ENCODE measurements at places on chromosomes 6 and 20.
A peak's percentile ranks its signal among the peaks of the same experiment; 100 is the strongest.

DNA sequence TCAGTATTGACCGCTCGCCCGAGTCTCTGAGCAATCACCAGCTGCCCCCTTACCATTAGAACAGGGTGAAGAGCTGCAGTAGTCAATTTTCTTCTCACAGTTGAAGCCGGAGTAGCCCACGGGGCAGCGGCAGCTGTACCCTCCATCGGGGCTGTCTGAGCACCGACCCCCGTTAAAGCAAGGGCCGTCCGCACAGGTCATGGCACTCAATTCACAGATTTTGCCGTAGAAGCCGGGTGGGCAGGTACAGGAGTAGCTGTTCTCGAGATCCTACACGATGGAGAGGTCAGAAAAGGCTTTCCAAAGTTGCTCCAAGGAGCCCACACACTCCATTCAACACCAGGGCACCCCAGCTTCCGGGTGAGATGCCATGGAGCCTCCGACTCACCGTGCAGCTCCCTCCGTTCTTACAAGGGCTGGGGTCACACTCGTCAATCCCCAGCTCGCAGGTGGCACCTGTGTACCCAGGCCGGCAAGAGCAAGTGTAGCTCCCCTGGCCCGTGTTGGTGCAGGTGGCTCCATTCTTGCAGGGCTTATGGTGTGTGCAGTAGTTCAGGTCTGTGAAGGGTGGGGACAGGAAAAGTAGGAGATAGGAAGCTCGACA lies 5.9 kb downstream of the DLL1 start:
- no peak for DNase-seq

- DNase-seq: no peak
Measured at GRCh38 chr6:101011186-101011585, 130.1 kb upstream of the ASCC3 start.

- no peak for DNase-seq
Measured at GRCh38 chr6:91435630-91436029, 848.8 kb upstream of the MAP3K7 start.

GRCh38 chr6:16802071-16802470 lies 40.8 kb upstream of the ATXN1 start:
- peak; percentile 40 for DNase-seq

GRCh38 chr20:25018841-25019240 lies 26.3 kb upstream of the APMAP start:
- DNase-seq: peak; percentile 4

GRCh38 chr6:32883789-32884188 lies 29.8 kb downstream of the PSMB9 start:
- DNase-seq: no peak

- DNase-seq: no peak
Measured at GRCh38 chr6:106187424-106187982, 101.4 kb downstream of the PRDM1 start.

DNA sequence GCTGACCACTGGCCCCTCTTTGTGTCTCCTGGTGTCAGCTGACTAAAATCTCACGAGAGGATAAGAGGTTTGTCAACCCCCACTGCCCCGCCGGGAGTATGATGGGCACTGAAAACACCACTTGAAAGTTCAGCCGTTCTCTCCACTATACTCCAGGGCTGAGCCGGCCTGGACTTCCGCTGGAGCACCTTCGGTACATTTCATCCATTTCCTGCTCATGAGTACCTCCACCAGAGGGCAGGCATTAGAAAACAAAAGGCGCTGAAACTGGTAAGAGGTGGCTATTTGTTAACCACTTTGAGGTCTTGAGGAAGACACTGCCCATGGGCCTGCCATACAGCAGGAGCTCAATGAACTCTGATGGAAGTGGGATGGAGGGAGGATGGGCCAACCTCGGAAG lies 17.9 kb upstream of the ANKRD60 start:
- DNase-seq: no peak

DNA sequence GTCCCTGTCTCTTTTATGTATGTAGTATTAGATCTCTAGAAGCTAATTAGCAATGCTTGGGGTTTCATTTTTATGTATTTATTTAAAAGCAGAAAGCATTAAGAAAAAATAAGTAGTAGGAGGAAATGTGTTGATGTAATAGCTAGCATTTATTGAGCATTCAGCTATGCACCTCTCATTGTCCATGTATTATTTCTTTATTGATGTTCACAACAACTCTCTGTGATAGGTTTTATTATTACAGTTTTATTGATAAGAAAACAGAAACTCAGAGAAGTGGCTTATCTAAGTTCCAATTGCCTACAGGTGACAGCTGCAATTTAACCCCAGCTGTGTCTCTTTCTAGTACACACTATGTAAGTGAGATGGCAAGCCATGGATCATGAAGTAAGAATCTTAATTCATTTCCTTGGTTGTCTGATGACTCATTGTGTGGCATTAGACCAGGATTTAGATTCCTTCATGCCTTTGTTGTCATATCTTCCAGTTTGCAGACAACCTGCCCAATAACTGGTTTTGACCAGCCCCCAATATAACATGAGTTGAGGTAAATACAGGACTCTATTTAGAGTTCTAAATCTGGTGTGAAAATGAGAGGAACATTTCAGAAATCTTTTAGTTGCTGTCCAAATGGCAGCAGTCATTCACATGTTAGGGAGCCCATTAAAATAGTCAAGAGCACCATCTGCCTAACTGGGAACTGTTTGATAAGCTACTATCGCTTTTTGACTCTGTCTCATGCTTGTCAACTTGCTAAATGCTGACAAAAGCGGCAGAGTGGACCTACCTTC lies 170.8 kb upstream of the PHACTR1 start:
- no peak for DNase-seq

GRCh38 chr6:101730954-101731353 lies 337.4 kb downstream of the GRIK2 start:
- DNase-seq: no peak

GRCh38 chr6:3869632-3870527 lies 20.7 kb downstream of the FAM50B start:
- no peak for DNase-seq

DNA sequence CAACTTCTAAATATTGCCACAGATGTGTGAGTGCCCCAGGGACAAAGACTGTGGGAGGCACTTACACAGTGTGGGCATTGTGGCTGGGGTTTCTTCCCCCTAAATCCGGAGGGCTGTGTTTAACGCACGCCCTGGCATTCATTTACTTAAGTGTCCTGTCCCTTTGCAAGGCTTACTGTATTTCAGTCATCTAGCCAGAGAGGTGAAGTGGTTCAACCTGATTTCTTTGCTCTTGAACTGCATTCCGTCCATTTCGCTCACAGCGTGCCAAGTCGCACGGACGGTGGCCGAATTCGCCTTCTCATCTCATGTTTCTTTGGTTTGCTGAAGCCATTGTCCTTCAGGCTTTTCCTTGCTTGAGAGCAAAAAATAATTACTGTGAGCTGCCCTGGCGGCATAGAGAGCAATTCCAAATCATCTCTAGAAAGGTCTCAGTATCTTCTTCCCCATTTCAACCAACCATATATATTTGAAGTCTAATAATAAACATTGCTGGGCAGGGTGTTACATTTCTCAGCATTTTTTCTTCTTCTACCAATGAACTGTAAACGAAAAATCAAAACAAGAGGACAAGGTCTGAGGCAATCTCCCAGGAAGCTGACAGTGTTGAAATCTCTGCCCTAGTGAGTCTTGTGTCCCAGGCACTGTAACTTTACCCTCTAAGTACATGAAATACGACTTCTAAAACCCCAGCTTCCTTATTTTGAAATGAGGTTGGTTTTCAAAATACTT lies 16.9 kb downstream of the SYTL3 start:
- no peak for DNase-seq

GRCh38 chr6:30149858-30150550 lies 11.0 kb downstream of the TRIM10 start:
- no peak for DNase-seq

DNA sequence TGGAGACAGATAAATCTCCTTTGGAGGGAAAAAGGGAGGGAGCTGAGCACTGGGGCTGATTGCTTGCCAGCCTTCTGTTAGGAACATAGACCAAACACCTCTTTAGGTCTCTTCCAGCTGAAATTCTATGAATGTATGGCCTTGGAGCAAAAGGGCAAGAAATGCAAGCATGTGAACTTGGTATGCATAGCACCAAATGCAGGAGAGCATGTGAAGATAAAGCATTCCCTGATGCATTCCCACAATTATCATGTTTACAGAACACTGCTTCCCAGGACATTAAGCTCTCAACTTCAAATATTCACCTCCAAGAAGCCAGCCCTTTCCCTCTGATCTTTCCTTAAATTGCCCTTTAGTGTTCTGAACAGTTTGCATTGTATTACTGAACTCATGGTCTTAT lies 15.6 kb downstream of the RIPOR2 start:
- no peak for DNase-seq

- peak; percentile 75 for DNase-seq
Measured at GRCh38 chr6:157873735-157874344, 50.8 kb downstream of the SNX9 start.

GRCh38 chr20:48828734-48829460 lies 1.1 kb upstream of the PREX1 start:
- DNase-seq: no peak

DNA sequence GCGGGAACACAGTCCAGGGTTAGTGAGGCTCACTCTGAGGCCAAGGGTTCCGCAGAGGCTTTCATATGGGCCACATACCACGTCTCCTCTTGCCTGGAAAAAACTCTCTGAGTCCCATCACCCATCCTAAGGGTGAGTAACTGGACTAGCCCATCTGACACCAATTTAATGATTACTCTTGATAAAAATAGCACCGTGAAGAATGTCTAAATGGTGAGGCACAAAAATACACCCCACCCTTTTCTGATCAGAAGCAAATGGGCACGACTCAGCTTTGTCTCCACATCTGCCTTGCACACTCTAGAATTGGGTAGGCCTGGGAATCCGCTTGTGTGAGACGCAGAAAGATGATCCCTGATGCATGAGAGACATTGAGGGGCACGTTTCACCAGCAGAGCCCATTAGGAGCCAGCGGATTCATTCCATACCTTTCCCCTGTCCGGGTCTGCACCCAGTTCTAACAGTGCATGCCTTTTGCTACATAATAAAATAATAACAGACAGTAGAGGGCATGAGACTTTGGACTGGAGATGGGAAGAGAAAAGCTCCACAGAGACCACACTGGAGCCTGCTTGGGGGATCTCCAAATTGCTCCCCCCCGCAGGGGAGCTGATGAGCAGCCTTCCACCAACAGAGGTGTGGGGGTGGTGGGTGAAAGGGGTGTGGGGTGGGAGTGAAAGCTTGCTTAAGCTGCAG lies 110.0 kb upstream of the KCNK16 start:
- DNase-seq: no peak

DNA sequence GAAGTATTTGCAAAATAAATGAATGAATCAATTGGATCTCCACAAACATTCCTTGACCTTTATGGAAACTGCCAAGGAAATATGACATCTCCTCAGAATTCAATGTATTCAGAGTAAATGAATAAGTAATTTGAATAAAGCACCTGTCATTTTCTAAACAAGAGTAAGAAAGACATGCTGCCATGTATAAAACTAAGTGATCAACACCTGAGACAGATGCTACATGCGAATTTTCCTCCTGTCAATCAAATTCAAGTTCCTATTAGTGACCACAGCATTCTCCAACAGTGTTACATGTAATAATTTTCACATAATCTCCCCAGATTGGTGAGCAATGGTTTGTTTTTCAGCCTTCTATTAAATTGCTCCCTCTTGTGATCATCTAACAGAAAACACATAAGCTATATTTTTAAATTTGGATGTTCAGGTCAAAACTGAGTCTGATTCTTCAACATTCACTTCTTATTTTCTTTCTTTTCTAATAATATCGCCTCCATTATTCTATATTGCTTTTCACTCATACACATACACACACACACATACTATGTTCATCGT lies 163.2 kb upstream of the RNF217 start:
- no peak for DNase-seq

- DNase-seq: no peak
Measured at GRCh38 chr20:64238851-64239387, 16.6 kb upstream of the PCMTD2 start.

- DNase-seq: no peak
Measured at GRCh38 chr6:156846845-156847599, 69.8 kb downstream of the ARID1B start.

- no peak for DNase-seq
Measured at GRCh38 chr20:54633374-54634355, 158.3 kb downstream of the DOK5 start.

GRCh38 chr20:13261460-13262301 lies 40.6 kb downstream of the ISM1 start:
- DNase-seq: peak; percentile 51

DNA sequence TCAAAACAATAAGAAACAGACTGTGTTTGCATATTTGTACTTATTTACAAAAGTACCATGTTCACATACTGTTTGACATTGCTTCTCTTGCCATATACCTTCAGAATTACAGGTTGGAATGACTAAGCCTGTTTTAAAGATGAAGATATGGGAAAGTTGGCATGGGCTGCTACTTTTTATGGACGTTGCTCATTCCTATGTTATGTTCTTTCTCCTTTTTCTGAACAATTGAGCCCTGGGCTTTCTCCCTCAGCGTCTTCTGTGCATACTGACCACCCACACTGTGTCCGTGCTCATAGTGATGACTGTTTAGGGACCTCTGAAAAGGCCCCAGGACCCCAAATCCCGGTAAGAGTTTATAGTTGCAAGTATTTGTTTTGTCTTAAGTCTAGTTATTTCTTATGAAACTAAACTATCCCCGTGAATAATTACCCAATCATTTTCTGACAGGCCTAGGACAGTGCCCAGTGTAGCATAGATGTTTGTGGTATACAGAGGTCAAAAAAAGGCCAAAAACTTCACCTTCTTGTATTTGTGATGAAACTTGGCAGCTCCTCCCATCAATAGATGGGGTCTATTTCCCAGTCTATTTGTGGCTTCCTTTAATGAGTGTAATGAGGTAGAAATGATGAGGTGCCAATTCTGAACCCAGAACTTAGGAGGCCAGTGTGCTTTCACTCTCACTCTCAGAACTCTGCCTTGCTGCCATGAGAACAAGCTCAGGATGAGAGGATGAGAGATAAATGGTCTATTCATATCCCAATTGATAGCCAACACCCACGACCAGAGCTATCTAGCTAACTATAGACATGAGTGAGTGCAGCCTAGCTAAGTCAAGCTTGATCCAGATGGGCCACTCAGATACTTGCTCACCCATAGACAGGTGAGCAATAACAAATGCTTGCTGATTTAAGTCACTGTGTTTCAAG lies 40.9 kb downstream of the GSTA4 start:
- DNase-seq: no peak

DNA sequence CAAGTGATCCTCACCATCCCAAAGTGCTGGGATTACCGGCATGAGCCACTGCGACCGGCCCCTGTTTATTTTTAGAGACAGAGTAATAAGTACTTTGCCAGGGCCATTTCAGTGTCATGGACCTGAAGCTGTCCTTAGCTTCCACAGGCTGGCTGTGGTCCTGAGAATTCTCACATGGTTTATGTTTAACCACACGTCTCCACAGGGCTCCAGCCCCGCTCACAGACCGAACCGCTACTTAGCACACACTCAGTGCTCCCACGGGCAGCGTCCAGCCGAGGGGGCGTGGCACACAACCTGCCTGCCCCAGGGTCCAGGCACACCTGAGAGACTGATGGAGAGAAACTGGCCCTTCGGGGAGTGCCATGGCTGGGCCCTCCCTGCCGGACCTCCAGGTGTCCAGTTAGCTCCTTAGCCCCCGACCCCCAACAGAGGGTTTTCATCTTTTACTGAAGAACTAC lies 11.7 kb downstream of the ACSS1 start:
- peak; percentile 43 for DNase-seq

GRCh38 chr6:46504242-46504641 lies 13.0 kb upstream of the RCAN2 start:
- DNase-seq: no peak

GRCh38 chr6:132063738-132064137 lies 112.6 kb upstream of the CCN2 start:
- DNase-seq: no peak

GRCh38 chr6:26302941-26303559 lies 61.9 kb upstream of the BTN3A2 start:
- DNase-seq: no peak

- no peak for DNase-seq
Measured at GRCh38 chr6:50437901-50438300, 275.4 kb upstream of the TFAP2D start.

Measured in femur (tissue), 1 donor.